ENCODE measurements at places on chromosomes 1 and 21.

DNA sequence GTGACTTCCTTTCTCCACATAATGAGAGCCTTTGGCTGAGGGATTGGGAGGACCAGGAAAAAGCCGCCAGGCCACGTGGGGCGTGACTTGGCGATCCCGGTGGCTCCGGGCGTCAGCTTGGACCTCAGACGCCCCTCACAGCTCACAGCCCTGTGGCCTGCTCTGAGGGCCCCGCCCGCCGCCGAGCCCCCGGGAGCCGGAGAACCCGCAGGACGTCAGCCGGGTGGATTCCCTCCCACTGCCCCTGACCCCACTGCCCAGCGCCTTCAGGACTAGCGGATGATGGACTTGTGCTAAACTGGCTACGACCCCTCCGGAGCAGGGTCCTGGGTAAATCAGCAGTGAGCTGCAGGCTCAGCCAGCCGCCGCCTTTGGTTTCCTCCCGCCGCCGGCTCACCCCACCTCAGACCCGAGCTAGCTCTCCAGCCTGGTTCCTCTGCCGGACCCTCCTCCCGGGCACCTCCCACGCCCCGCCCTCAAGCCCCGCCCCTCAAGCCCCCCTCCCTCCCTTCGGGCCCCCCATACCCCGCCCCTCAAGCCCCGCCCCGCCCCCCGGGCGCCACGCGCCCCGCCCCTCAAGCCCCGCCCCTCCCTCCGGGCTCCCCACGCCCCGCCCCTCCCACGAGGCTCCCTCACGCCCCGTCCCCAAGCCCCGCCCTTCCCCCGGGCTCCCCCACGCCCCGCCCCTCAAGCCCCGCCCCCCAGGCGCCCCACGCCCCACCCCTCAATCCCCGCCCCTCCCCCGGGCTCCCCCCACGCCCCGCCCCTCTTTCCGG, 10.0 kb upstream of the FAAP20 start:
- no peak for DNase-seq

DNA sequence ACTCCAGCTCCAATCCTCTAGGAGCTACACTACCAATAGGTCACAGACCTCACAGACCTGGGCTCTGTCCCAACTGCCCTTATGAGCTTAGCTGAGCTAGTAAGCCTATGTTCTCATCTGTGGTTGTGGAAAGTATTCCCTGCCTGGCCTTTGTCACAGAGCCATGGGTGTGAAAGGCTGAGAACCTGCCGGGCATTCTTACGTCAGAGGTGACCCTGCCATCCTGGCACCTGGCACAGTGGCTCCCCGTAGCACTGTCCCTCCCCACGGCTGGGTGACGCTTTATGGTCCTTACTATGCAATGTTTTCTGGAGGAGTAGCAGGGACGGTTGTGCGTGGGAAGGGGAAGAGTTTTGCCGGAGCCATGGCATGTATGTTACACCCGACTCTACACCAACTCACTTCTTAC, 3.5 kb downstream of the TNFRSF1B start:
- no peak for DNase-seq

DNA sequence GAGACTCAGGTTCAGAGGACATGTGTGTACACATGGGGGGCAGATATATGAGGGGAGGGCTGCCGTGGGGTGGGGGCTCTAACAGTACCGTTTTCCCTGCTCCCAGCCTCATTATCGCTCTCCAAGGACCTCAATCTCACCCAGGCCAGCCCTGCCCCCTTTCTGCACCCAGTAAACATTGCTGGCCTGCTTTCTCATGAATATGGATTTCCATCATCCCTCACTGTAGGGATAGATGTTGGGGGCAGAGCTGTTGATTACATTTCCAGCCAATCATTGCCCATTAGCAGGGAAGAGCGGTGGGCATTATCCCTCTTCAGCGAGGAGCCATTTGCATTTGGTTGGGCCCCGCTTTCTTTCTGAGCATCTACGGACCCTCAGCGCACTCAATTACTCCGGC, 273.8 kb downstream of the RPS6KC1 start:
- no peak for DNase-seq

DNA sequence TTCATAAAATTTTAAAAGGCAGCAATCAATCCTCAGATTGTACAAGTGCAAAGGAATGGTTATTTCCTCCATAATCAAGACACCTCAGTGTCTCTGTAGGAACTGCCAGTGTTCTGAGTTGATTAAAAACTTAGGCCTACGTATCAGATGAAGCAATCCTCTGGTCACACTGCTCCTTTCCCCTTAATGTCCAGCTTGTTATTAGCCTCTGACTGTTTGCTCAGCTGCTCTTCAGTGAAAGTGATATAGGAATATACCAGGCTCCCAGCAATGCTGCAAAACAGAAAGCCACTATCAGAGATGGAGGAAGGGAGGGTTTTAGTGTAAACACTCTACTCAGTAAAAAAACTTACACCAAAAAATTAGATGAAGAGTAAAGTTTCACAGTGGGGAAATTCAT, 49.8 kb downstream of the SLC35D1 start:
- DNase-seq, result no peak

DNA sequence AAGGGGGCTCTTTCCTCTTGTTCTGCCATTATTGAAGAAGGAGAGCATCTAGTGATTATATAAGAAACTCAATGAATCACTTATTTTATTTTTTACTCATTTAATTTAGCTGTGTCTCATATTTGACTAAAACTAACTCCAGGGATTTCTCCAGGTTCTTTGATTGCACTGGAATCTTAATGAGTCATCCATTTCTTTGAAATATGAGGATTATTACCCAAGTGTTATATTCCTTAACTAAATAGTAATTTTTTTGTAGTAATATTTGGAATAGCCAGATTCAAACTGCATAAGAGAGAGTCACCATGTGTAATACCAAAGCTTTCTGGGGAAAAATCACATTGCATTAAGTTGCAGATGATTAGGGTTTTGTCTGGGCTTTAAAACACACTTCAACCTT, 59.5 kb downstream of the NTMT2 start:
- DNase-seq, result no peak

DNA sequence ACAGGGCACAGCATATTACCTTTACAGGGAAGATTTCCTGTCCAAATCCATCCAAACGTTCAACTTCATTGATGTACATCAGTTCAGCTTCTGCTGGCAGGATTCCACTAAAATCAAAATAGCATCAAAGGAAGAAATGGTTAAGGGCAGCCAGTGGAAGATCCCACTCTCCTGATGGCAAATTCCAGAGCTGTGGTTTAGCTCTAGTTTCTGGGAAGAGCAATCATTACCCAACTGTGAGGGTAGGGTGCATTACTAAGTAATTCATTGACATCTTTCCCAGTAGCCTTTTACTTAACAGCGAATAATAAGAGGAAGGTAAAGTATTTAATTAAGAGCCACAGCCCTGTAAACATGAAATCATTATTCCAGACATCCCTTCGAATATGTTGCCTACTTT, 120.7 kb downstream of the SMYD2 start:
- no peak for DNase-seq

DNA sequence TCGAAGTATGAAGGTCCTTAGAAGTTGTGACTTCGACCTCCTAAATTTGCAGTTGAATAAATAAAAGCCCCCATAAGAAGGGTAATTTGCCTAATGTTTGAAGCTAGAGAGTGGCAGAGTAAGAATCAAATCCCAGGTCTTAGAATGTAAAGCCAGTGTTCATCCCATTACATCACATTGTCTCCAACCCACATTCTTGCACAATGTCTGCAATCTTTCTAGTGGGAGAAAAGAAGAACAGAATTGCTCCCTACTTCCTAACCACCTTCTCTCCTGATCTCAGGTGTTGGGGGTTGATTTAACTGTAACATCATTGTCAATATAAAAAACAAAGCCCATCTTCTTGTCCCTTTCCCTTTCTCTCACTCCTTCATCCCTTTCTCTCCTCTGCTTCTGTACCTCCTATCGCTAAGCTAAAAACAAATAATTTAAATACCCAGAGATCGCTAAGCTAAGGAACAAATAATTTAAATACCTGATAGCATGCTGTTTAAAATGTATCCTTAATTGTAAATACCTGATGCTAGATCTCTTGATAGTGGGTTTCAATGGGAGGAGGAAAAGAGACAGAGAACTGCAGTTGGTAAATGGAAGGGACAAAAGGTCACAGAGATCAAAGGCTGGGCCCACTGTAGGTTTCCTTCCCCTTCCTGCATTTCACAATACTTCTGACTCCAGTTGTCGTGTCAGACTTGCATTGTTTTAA, 32.1 kb upstream of the CCDC190 start:
- no peak for DNase-seq

DNA sequence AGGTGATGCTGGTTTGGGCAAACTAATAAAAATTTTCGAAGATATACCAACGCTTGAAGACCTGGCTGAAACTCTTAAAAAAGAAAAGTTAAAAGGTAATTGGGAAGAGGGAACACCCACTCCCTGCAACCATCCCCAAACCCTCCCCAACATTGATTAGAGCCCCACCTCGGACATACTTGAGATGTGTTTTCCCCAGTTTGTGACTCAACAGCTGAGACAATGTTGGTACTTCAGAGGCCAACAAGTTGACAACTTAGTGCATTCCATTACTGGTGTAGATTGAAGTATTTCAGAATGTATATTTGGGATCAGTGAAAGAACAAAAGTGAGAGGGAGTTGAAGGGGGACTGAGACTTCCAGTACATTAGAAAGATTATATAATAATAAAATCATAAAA, 5.1 kb downstream of the IFI16 start:
- DNase-seq, result no peak

GRCh38 chr1:81834268-81834667, 33.5 kb downstream of the ADGRL2 start:
- no peak for DNase-seq

DNA sequence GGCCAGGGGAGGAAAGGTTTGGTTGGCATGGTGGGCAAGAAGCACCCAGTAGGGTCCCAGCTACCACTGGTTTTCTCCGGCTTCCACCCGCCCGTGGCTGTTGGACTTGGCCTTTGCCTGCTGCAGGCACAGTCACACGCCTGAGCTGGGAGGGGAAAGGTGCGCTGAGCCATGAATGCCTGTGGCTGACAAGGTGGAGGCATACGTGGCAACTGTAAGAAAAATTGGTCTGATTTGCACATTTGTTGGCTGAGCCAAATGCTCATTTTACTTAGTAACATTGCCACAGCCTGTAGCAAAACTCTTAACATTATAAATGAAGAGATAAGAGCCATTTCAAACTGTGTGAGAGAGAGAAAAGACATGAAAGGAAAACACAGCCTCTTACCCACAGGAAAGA, 191.6 kb downstream of the PTPRC start:
- no peak for DNase-seq
